Neural progenitor cell (in vitro differentiated cells): ENCODE measurements at places on chromosomes 11 and 22. TPM values are rescaled to one million over a fixed set of nuclear protein-coding genes. Genes with fewer than 3 reads are reported as not detected.

DNA sequence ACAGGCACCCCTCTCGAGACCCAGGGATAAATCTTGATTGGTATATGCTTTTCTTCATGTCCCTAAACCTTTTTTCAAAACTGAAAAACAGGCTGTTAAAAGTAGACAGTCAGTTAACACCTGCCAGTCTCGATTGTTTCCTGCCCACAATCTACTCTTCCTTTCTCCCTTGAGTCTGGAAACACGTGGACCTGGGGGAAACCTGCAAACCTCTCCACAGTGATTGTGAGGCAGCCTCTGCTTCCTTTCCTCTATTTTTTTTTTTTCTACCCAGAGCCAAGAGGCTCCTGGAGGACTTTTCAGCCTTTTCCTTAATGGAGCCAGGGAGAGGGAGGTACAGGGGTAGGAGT, 69.4 kb upstream of the CLMP start:
- H3K27me3 ChIP-seq, result peaks cover 9% of the 10 kb centered on the region
- H3K27ac ChIP-seq, result no peak overlapping the region
- peaks cover 7% of the 10 kb centered on the region for H3K4me1 ChIP-seq

- no peaks in the 10 kb centered on the region for H3K27me3 ChIP-seq
- DNase-seq, result no peak
- no peaks in the 10 kb centered on the region for H3K36me3 ChIP-seq
These were observed 31.1 kb upstream of the SYT9 start for GRCh38 chr11:7220636-7221035.

- no peak overlapping the region for H3K27ac ChIP-seq
- H3K36me3 ChIP-seq, result no peaks in the 10 kb centered on the region
- DNase-seq, result no peak
- H3K4me3 ChIP-seq, result no peak overlapping the region
These were observed 158.4 kb downstream of the ATG16L2 start for GRCh38 chr11:72972496-72973128.

GRCh38 chr11:11322101-11322500, 30.9 kb downstream of the CSNK2A3 start:
- no peak overlapping the region for H3K4me3 ChIP-seq
- H3K27me3 ChIP-seq, result no peaks in the 10 kb centered on the region
- peaks cover 8% of the 10 kb centered on the region for H3K4me1 ChIP-seq
- no peaks in the 10 kb centered on the region for H3K36me3 ChIP-seq
- DNase-seq, result no peak
- H3K27ac ChIP-seq, result no peak overlapping the region

DNA sequence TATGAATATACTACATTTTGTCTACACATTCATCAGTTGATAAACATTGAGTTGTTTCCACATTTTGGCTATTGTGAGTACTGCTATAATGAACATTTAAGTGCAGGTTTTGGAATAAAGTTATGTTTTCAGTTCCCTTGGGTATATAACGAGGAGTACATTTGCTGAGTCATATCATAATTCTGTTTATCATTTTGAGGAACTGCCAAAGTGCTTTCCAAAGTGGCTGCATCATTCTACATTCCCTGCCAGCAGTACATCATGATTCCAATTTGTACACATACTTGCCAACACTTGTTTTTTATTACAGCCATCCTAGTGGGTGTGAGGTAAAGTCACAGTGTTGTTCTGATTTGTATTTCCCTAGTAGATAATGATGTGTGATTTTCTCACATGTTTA, 1458.6 kb upstream of the TENM4 start:
- H3K27me3 ChIP-seq, result no peaks in the 10 kb centered on the region
- H3K4me3 ChIP-seq, result no peak overlapping the region
- H3K27ac ChIP-seq, result no peak overlapping the region
- no peak for DNase-seq
- no peaks in the 10 kb centered on the region for H3K4me1 ChIP-seq
- no peaks in the 10 kb centered on the region for H3K36me3 ChIP-seq

Gene GTPBP1
- total RNA-seq, result 40.8 and 91.9 TPM in 2 replicates
